Stimulated activated CD4-positive, alpha-beta T cell treated with anti-CD3 and anti-CD28 coated beads, TNF-alpha, amount 100 ng/mL, for 24 hours (primary cell): ENCODE measurements at places on chromosomes 7 and 10.

GRCh38 chr7:112798274-112799159, 8.3 kb upstream of the TMEM168 start:
- no peak for DNase-seq

- DNase-seq = no peak
Observed at GRCh38 chr7:45580053-45580872, 6.1 kb downstream of the ADCY1 start.

DNA sequence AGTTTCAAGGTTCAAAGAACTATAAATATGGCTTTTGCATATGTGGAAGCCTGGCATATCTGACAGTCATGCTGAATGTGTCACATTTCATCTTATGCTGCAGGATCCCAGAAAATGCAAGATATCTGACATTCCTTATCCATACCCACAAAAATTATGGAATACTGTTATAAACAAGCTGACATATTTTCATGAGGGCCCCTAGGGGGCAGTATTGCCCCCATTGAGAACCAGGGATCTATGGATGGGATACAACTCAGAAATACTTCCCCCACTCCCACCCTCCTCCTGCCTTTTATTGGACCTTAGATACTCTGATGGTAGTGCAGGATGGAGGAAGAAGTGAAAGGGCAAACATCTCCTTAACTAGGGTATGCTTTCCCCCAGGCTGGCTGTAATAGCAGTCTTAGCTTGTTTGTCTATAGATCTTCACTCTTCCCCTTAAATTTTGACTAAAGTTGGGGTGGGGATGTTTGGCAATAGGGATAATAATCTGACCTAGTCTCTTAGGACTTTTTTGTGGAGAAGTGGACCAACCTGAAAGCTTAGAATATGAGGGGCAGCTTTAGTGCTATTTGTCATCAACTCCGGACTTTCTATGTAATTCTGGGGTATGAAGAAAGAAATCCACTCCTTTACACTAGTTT, 3.5 kb upstream of the GNGT1 start:
- DNase-seq = no peak

DNA sequence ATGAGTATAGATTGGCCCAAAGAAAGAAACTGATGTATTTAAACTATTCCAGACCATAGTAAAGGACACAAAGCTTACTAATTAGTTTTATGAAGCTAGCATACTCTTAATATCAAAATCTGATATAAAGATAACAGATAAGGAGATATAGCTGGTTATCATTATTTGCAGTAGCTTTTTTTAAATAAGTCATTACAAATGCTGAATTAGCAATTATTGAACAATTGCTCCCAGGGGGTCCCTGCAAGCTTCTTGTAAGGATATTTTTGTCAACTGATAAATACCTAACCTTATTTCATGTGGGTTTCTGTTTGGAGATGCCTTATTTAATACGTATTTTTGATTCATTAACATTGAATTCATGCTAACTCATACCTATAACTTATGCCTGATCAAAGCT, 99.0 kb downstream of the RAB18 start:
- DNase-seq = no peak

DNA sequence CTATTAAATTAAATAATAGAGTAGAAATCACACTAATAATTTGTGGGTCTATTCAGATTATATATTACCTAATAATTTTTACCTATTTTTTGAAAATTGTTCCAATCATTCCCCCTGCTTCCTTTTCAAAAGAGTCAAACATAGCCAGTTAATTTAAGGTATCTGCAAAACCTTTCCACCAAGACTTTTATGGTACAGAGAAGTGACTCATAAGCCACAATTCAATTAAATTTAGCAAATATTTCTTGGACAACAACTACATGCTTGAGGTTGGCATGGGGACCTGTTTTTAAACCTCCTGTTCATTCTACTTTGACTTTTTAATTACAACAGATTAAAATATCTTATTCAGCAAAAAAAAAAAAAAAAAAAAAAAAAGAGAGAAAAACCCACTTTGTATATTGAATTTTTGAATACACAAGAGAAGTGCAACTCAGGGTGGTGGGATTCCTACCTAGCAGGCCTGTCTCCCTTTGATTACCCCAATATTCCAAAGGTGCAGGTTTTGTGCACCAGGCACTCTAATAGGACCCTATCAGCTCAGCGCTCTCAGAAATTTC, 301.9 kb upstream of the C7orf33 start:
- no peak for DNase-seq

GRCh38 chr7:35565927-35566326, 129.0 kb downstream of the HERPUD2 start:
- no peak for DNase-seq

DNA sequence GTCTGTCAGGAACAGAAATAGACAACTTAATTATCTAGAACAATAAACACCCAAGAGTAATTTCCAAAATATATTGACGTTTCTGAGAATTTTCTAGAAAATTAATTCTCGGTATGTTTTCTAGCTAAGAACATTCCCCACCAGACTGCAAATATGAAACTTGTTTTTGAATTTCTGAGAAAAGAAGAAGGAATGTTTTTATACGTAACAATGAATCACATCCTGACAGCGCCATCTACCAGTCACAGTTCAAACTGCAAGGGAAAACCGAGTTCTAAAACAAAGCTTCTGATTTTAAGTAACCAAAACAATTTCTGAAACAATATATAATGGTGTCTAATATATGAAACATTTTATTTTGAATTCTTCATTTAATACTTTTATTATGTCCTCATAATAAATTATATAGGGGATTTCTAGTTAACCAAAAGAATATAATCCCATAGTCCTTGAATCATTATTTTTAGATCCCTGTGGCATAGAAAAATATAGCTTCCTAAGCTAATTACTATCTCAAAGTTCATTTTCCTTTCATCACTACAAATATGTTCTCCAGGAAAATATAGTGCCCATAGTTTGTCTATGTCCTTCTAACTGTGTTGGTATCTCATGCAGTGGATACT, 34.5 kb upstream of the MEOX2 start:
- DNase-seq = no peak

- DNase-seq = no peak
Observed at GRCh38 chr10:8050556-8051108, 3.9 kb upstream of the GATA3 start.

DNA sequence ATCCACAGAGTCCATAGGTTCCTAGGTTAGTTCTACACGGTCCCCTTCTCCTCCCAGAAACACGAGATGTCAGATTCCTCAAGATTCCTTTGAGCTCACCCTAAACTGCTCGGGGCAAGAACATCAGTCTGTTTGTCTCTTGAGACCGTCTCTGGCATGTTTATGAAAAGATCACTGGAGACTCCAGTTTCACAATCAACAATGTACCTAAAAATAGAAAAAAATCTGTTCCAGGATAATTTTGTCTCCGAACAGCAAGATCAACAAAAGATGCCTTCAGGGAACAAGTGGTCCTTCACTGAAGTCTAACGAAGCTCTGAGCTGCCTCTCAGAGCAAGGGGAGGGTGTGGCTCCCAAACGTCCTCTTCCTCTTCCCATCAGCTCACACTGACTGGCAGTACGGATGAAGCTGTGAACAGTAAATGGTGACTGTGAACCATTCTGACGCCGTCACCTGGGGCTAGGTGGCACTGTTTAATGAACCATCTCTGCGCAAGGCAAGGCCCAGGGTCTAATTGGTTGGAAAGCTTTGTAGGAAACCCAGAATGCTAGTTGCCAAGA, 156.2 kb upstream of the LYZL1 start:
- DNase-seq = no peak

GRCh38 chr10:109480836-109481235, 442.5 kb downstream of the XPNPEP1 start:
- no peak for DNase-seq

- DNase-seq = no peak
Observed at GRCh38 chr10:85603151-85603940, 763.2 kb downstream of the GRID1 start.

DNA sequence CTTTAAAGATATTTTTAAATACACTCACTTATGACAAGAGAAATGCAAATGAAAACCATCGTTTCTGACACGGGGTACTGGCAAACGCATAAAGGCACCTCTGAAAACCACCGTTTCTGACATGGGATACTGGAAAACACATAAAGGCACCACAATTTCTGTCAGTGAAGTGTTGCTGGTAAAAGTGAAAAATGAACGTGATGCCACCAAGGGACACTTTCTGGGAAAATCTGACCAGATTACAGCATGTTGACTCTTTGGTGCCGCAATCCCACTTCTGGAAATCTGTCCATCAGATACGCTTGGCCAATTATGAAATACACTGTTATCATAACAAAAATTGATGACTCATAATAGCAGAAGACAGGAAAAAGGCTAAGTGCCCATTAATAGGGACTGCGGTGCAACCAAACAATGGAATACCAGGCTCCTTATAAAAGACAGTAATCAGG, 131.7 kb downstream of the ZMYND11 start:
- no peak for DNase-seq

DNA sequence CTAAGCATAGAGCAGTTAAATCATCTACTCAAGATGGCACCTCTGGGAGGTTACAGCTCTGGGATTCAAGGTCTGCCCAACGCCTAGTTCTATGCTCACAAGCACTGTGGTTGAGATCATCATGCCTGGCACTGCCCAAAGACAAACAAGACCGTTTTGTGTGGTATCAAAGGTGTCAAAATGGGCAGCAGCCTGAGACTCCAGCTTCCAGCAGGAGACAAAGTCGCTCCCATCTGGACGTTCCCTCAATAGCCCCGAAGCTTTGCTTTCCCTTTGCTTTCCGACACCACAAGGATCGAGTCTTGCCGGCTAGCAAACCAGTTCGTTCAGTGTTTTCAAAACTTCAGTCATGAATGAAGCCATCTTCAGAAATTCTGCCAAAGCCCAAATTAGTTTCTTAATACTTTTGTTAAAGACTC, 5.1 kb downstream of the HABP2 start:
- DNase-seq = no peak

DNA sequence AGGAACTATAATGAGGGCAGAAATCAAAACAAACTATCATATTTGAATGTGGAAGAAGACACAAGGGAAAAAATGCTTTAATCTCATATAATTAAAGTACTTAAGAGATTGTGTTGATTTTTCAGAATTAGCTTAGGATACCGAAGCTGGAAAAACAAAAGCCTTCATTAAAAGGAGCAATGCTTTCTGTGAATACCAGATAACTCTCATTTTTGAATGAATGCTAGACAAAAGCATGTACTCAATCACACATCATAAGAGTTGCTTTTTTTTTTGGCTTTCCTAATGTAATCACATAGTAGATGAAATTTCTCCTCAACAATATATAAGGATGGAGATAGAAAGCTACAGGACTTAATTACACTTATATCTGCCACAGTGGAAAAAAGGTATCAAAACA, 43.3 kb downstream of the CADPS2 start:
- no peak for DNase-seq

DNA sequence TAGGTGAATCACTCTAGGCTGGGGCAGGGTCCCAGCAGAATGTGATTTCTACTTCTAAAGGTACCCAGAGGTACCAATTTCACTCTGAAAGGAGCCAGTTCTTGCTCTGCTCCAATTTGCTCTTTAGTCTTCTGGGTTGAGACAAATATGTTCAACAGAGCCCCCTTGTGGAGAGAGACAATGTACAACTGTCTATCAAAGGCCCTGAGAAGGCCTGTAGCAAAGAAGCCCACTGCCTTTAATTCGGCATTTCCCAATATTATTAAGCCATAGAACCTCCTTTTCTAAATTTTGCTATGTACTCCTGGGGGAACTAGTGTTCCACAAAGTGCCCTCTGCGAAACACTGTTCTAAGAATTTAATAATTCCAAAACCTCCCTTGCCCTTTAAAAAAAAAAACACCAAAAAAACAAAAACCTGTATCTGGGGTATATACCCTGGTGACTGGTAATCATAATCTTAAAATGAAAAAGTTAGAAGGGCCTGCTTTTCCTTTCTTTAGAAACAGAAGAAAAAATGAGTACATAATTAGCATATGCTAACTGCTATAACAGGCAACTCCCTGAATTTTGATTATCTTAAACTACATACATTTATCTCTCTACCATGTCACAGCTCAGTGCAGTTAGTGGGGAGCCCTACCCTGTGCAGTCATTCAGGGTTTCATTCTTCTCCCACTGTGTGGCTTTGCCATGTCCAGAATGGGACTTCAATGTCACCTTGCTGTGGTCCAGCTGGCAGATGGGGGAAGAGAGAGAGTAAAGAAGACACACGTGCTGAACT, 160.9 kb upstream of the BMPER start:
- no peak for DNase-seq

DNA sequence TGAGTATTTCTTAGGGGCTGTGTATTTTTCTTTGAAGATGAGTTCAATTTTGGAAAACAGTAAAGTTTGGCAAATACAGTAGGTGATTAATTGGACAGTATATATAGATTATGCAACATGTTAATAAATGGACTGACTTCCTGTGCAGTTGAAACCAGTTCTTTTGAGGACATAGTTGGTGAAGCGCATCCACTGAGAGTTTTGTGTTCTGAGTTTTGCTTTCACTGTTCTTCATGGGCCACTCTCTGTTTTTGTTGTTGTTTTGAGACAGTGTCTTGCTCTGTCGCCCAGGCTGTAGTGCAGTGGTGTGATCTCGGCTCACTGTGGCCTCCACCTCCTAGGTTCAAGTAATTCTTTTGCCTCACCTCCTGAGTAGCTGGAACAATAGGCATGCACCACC, 109.0 kb downstream of the SDHAF3 start:
- DNase-seq = no peak

DNA sequence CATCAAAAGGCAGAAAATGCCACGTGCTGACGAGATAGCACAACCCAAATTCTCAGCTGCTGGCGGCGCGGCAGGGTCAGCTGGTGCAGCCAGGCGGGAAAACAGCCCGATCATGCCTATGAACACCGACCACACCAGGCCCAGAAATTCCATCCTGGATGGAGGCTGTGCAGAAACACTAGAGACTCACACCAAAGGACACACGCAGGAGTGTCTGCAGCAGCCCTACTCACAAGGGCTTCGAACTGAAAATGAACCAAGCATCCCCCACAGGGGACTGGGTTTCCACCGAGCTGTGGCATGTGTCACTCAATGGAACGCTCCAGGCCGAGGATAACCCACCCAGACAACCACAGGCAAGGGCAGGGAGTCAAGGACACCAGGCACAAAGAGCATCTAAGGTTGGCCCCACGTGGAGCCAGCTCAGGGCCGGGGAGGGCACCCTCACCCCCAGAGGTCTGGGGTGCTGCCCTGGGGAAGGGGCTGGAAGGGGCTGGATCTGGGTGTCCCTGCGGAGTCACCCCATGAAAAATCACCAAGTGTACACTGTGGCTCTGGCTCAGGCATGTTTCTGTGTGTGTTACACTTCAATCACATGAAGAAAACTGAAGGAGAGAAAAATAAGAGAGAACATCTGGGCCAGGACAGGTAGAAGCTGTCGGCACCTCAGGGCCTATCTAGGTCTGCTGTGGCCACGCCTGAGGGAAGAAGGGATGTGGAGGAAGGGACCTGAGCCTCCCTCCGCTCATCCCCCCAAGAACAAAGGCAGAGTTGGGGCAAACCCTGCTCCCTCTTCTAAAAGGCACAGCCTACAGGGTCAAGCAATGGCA, 33.0 kb downstream of the RASGEF1A start:
- no peak for DNase-seq
